ENCODE measurements at places on chromosomes 13 and 19.
A peak's percentile ranks its signal among the peaks of the same experiment; 100 is the strongest.

- no peak for DNase-seq
These were observed 4.1 kb downstream of the KATNAL1 start for GRCh38 chr13:30303269-30303668.

DNA sequence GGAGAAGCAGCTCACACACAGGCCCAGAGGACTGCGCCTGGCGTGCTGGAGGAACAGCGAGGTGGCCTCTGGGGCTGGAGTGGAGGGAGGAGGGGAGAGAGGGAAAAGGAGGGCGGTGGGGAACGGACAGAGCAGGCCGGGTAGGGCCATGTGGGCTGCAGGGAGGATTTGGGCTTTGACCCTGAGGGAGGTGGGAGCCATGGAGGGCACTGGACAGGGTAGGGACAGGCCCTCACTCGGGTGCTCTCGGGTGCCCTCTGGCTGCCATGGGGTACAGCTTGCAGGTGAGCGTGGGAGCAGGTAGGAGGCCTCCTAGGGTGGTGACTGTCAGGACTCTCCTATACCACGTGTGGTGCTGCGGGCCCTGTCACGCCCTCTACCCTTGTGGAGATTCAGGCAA is 22.8 kb downstream of the PLIN4 start:
- peak; percentile 19 for DNase-seq

DNA sequence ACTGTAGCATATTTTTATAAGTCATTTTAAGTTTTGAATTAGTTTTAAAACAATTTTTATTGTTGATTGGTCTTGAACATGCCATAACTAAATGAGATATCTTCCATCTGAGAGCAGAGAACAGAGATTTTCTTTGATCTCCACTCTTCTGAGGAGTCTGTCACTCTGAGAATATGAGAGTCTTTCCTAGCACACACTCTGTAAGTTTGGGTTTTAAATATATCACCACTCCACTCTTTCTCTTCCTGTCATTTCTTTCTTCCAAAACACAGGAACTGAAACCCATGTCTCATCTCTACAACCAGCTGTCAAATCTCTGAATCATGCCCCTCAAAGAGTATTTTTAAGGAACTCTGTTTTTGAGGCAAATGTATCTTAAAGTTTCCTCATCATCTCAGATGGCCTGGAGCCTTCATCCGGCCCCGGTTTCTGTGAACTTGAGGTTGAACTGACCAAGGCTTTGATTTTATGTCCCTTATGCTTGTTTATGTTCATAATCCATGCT is 698.2 kb upstream of the SGCG start:
- no peak for DNase-seq

- no peak for DNase-seq
These were observed 9.9 kb downstream of the FRY start for GRCh38 chr13:32041429-32041828.

- no peak for DNase-seq
These were observed 9.0 kb downstream of the FPR3 start for GRCh38 chr19:51803967-51804366.

- DNase-seq = no peak
These were observed 43.7 kb downstream of the TINCR start for GRCh38 chr19:5524081-5524480.

GRCh38 chr19:1474011-1474764 is 4.8 kb downstream of the C19orf25 start:
- DNase-seq = no peak

DNA sequence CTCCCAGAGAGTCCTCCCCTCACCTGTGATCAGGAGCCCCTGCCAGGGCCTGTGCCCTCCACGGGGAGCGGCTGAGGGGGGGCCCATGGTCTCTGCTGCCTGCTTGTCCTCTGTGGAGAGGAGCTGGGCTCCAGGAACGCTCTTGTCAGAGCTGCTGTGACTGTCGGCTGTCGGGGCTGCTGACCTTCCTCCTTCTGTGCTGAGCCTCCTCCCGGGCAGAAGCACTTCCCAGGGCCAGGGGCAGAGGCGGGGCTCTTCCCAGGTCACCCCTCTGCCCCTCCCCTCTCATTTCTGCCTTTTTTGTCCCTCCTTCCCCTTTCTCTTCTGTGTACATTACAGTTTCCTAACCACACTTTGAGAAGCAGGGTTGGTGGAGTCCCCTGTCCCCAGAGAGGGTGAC is at the start of gene CEACAM4:
Gene CEACAM4, minus strand, starts transcription at position 198 of the 400 bp plus-strand sequence. Its CDS starts 111 bp downstream, at position 87.
- no peak for DNase-seq

DNA sequence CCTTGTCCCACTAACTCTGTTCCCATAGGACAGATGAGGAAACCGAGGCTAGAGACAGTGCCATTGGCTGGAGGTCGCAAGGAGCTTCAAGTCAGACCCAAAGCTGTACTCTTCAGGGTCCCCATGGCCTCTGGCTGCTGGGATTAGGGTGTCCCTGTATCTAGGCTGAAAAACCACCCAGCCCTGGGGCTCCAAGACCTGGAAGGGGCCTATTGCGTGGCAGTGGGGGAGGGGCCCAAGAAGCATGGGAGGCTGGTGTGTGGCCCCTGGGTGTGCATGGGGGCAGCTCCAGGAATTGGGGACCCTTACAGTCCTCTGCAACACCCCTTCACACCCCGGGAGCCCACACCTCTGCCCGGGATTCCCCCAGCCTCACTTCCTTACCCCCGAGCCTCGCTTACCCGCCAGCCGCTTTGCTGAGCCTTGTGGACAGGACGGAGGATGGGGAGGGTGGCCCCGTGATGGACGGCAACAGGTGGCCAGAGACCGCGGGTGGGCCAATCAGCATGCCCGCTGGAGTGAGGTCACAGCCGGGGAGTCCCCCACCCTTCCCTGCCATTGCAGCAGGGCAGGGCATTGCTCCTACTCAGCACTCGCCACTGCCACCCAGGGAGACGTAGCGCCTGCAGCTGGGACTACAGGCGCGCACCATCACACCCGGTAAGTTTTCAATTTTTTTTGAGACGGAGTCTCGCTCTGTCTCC is at the start of gene JSRP1:
Gene JSRP1, minus strand, starts transcription at position 436 of the 704 bp plus-strand sequence. CDS start 1,103 bp downstream, outside the sequence.
- no peak for DNase-seq

DNA sequence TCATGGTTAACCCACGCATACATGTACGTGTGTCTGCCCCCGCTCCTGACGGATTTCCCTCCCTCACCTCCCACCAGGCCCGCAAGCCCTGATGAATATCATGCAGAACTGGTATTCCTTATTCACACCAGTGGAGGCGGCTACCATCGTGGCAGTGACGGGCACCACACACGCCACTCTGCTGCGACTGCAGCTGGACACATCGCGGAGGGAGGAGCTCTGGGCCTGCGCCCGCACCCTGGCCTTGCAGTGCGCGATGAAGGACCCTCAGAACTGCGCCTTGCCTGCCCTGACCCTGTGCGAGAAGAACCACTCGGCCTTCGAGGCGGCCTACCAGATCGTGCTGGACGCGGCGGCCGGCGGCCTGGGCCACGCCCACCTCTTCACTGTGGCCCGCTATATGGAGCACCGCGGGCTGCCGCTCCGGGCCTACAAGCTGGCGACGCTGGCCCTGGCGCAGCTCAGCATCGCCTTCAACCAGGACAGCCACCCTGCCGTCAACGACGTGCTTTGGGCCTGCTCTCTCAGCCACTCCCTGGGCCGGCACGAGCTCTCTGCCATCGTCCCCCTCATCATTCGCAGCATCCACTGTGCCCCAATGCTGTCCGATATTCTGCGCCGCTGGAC is 35.0 kb downstream of the ZSWIM4 start:
- no peak for DNase-seq

DNA sequence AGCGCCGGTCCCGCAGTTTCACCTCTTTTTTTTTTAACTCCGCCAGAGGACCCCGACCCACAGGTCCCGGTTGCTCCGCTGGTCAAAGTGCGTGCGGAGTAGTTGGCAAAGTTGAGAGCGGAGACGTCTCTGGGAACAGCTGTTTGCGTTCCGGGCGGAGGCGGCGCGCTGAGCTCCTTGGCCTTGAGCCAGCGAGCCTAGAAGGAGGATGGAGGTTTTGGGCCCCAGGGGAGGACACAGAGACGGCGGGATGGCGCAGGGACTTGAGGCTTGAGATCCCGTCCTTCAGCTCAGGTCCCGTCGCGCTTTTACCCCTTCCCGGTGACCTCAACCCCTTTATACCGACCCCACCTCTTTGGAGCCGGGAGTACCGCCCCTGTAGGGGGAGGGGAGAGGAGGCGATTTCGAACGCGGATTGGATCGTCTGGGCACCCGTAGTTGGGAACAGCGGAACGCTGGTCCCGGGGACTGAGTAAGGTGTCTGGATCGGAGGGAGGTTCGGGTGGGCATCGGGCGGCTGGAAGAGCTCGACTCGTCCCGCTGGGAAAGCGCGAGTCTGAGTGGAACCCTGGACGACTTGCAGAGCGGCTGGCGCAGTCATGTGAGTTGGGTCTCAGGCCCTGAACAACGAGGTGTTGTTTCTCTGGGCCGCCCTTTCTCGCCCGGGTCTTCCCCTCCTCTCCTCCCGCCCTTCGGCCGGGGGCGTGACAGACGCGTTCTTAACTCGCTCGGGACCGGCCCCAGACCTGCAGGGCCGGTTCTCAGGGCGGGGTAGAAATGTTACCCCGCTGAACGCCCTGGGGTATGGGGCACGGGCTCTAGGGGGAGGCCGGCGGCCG is at the start of gene WBP4:
Gene WBP4, plus strand, starts transcription at position 435 of the 839 bp plus-strand sequence. Its CDS starts 165 bp downstream, at position 600.
- peak; percentile 94 for DNase-seq

- peak; percentile 26 for DNase-seq
These were observed 425.7 kb downstream of the KLF12 start for GRCh38 chr13:73708393-73708985.

GRCh38 chr13:104411141-104411765 is 1345.0 kb upstream of the SLC10A2 start:
- no peak for DNase-seq

GRCh38 chr13:111961236-111961635 is 105.7 kb upstream of the SOX1 start:
- no peak for DNase-seq

- no peak for DNase-seq
These were observed at the start of gene HOOK2 for GRCh38 chr19:12774588-12775555. Gene HOOK2, minus strand, starts transcription at chr19:12775552. Its CDS starts 103 bp downstream, at chr19:12775449.

DNA sequence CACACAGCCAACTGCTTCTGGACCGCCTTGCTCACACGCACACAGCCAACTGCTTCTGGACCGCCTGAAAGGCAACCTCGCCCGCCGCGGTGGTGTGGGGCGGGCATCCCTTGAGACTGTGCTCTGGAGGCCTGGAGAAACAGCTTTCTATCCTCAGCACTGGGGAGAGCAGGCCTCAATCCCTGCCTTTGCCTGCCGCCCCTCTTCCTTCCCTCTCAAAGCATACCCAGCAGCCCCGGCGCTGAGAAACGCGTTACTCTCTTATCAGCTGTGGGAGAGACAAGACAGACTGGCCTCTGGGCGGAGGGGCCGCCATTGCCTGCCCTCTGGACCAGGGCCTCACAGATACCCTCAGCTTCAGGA is 2.9 kb downstream of the LIPE start:
- DNase-seq = no peak

GRCh38 chr13:61410669-61411297 is 4.9 kb downstream of the PCDH20 start:
- DNase-seq = no peak

GRCh38 chr13:108586826-108587225 is 42.6 kb upstream of the MYO16 start:
- DNase-seq = no peak

DNA sequence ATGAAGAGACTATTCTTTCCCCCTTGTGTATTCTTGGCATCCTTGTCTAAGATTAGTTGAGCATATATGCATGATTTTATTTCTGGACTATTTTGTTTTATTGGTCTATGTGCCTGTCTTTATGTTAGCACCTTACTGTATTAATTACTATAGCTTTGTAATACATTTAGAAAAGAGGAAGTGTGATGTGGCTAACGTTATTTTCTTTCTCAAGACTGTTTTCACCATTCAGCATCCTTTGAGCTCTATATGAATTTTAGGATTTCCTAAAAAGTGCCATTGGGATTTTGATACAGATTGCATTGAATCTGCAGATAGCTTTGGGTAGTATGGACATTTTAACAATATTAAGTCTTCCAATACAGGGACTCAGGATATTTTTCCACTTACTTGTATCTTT is 37.5 kb upstream of the PCDH20 start:
- DNase-seq = no peak

GRCh38 chr13:27259831-27260230 is 8.5 kb downstream of the RPL21 start:
- DNase-seq = no peak

- DNase-seq = no peak
These were observed 2.6 kb downstream of the ADAT3 start for GRCh38 chr19:1907563-1908363.

- no peak for DNase-seq
These were observed 125.4 kb upstream of the RFC3 start for GRCh38 chr13:33692531-33692930.

DNA sequence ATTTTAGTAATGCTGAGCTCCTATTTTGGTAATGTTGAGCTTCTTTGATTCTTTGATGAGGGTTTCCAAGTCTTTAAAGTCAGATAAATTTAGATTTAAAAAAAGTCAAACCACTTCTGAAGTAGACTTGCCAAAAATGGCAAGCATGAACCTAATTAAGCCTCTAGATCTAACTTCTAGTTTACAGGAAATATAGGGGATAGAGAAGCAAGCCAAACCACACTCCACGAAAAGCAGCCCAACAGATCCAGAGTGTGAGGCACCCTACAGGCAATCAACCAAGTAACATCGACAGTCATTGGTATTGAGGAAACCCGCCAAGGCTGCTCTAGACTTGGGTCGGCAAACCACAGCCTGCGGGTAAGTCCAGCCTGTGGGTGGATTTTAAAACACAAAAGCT is 3.7 kb downstream of the GGACT start:
- no peak for DNase-seq

GRCh38 chr19:48338802-48339503 is 13.6 kb downstream of the EMP3 start:
- DNase-seq = no peak

Measured in hematopoietic multipotent progenitor cell treated with erythropoietin and hydrocortisone succinate and interleukin-3 and kit ligand, for 15 days (in vitro differentiated cells).